ENCODE measurements at places on chromosomes 5 and 9.

DNA sequence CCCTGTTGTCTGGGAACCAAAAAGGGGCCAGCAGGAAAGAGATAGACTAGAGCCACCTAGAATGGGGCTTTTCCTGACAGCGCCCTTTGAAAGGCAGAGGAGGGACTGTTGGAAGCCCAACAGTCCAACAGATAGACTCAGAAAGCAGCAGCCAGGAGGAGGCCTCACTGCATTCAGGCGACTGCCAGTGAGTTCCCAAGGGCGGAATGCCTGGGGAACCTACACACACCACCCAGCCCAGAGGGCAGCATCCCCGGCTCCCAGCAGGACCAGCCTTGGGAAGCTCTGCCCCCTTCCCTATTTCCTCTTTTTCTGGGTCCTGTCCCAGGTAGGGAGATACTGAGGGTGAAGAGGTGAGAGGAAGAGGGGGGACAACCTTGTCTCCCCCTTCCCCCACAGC is 192.4 kb upstream of the KLF4 start:
- DNase-seq: no peak

- DNase-seq: no peak
These were observed 1148.4 kb downstream of the EFNA5 start for GRCh38 chr5:106522296-106522695.

GRCh38 chr5:154284433-154284832 is 93.9 kb downstream of the GALNT10 start:
- DNase-seq: no peak

- no peak for DNase-seq
These were observed 133.7 kb upstream of the FBXL17 start for GRCh38 chr5:108515517-108516105.

GRCh38 chr9:91949946-91950664 is at the start of gene ROR2:
TSS of gene ROR2 (minus strand) at chr9:91950228.
- peak; percentile 88 for DNase-seq

GRCh38 chr5:138033386-138033808 is 518 bp upstream of the FAM13B start:
- DNase-seq: no peak

- no peak for DNase-seq
These were observed 34.9 kb downstream of the TRIO start for GRCh38 chr5:14178091-14178490.

- DNase-seq: no peak
These were observed 103.6 kb upstream of the IER5L start for GRCh38 chr9:129281506-129282145.

DNA sequence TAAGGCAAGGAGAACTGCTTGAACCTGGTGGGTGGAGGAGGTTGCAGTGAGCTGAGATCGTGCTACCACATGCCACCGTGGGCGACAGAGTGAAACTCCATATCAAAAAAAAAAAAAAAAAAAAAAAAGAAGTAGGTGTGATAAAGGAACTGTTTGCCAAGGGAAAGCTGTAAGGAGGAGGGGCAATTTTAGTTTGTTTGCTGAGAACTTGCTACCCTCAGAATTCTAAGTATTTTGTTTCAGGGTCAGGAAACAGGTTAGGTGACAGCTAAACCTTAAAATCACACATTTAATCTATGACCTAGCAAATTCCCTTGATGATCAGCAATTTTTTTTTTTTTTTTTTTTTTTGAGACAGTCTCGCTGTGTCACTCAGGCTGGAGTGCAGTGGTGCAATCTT is 7.2 kb upstream of the ARRDC3 start:
- no peak for DNase-seq

DNA sequence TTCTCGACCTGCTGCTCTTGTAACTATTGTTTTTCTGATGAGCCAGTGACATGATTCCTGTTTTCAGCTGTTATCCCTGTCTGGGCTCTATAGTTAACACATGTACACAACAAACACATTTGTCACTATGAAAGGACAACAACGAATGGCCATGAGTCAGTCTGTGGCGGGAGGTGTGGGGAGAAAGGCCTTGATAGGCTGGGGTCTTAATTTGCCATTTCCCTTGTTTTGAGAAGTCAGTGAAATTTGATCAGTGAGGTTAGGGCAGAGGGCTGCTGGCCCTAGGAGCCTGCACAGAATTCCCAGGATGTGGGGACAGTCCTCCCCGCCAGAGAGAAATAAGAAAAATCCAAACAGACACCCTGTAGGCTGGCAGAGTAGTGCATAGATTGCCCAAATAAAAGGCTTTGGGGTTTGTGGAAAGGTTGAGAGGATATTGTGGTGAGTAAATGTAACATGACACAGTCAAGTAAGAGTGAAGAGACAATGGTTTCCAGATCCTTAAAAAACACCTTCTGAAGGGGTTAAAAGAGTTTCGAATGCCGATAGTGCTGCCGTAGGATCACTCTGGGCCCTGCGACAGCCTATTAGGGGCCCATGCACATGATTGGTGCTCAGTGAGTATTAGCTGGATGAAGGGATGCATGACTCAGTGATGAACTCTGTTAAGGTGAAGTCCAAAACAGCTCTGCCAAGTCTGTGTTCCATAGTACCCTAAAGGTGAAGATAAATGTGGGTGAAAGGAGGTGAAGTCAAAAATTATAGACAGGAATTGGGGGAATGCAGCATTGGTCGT is 110.9 kb upstream of the PRRC1 start:
- no peak for DNase-seq

GRCh38 chr5:142801495-142801871 is 31.3 kb downstream of the ARHGAP26 start:
- DNase-seq: no peak

DNA sequence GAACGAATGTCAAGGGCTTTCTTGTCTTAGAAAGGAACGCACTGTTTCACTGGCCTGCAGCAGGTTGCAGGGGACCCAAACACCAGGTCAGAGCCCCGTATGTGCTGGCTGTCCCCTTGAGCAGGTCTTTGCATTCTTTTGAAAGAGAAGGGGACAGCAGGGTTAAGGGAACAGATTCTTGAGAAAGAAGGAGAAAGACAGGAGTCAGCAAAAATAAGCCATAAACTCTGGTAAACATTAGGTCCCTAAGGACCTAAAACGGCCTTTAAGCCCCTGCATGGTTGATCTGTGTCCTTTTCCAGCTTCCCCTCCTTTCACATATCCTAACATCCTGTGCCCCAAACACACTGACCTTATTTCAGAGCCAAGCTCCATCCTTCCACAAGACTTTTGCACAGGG is 190.8 kb upstream of the ADRA1B start:
- DNase-seq: no peak

DNA sequence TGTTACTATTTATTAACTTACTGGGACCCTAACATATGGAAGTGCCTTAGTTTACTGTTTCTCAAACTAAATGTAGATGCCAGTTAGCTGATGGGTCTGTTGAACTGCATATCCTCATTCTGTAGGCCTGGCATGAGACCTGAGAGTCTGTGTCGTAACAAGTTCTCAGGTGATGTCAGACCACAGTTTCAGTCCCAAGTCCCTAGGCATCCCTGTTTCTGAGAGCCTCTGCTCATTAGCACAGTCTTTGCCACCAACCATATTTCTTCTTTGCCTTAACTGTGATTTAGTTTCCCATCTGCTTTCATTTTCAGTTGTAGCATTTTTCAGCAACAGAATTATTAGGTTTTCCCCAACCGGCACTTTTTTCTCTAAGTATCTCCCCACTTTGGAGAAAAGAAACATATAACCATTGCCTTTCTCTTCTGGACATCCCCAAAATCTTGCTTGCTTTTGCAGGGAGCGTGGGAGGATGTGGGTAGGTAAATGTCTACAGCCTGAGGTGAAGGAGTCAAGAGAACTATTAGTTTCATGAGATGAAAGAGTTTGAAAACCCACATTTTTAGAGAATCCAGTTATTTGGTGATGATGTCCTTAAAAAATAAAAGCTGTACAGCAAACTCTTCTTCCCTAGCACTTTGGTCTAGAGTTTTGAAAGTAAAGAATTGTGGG is 74.6 kb downstream of the NUDT12 start:
- DNase-seq: no peak

DNA sequence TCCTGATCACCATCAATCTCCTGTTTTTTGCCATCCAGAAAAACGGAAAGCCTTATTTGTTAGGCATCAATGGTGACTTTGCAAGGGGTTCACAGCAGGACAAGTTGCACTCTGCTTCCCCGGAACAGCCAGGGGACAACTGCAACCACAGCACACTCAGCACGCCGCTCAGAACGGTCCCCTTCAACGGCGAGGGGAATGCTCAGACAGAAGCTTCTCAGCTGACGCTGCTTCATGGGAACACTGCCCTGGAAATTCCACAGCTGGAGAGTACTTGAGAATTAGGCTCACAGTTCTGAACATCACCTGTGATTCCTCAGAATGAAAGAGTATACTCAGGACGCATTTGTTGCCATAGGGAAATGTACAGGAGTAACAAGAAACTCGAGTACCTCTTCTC is 40.1 kb upstream of the PLPP6 start:
- DNase-seq: no peak

- peak; percentile 75 for DNase-seq
These were observed 142.9 kb downstream of the LPAR1 start for GRCh38 chr9:110895147-110895905.

- no peak for DNase-seq
These were observed 23.4 kb downstream of the SH3TC2 start for GRCh38 chr5:149039506-149039905.

DNA sequence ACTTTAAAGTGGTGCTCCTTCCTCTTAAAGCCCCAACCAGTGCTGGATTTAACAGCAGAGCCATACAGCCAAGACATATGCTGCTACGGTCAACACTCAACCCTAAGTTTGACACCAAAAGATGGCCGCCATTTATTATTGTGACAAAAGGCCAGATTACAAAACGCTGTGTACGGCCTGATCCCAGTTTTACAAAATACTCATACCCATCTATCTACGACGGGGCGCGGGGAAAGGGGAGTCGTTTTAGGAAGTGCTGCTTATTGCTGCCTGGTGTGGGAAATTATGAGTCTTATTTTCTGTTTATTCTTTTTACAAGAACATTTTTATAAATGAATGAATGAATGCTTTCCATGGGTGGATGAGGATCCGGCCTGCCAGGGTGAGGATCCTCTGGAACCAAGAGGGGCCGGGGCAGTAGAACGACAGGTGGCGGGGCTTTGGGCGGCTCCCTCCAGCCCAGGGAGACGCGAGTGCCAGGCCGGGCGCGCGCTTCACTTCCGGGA is 457 bp upstream of the IDNK start:
- DNase-seq: no peak

GRCh38 chr9:15843316-15843715 is 290.5 kb downstream of the CCDC171 start:
- DNase-seq: no peak

DNA sequence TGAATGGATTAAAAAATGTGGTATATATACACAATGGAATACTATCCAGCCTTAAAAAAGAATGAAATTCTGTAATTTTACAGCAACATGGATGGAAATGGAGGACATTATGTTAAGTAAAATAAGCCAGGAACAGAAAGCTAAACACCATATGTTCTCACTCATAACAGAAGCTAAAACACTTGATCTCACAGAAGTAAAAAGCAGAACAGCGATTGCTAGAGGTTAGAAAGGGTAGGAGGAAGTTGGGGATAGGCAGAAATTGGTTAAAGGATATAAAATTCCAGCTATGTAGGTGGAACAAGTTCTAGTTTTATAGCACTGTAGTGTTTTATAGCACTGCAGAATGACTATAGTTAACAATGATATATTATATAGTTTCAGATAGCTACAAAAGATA is 15.8 kb downstream of the MARCHF3 start:
- DNase-seq: no peak

DNA sequence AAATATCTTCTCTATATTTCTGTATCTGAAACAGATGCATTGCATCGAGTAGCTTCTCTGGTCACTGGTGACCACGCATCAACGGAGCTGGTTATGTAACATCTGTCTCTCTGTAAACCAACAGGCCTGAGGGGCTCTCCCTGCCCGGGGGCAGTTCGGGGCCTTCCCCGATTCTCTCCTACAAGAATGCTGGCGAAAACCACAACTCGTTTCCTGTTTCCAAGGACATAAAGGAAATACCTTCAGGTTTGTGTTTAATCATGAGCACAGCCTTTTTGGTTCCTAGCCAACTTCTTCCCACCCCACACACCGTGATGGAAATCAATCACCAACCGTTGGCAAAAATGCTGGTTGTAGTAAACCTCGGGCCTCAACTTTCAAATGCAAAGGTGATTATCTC is 25.1 kb downstream of the GDNF start:
- no peak for DNase-seq

DNA sequence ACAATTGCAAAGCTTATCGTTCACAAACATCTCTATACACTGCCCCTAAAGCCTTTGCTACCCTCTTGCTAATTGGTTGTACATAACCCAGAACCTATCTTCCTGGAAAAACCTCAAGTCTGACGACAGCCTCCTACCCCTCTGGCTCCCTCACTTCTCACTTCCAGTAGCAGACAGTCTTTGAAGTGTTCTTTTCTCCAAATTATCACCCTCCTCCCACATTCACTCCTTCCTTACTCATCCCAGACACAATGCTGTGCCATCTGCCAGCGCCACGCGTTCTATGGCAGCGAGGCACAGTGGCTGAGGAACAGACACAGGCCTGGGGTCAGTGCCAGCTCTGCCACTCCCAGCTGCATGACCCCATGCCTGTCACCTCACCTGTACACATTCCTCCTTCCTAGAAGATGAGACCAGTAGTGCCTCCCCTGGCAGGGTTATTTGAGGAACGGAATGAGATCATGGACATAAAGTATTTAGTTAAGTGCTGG is 27.7 kb downstream of the CLTA start:
- DNase-seq: no peak

DNA sequence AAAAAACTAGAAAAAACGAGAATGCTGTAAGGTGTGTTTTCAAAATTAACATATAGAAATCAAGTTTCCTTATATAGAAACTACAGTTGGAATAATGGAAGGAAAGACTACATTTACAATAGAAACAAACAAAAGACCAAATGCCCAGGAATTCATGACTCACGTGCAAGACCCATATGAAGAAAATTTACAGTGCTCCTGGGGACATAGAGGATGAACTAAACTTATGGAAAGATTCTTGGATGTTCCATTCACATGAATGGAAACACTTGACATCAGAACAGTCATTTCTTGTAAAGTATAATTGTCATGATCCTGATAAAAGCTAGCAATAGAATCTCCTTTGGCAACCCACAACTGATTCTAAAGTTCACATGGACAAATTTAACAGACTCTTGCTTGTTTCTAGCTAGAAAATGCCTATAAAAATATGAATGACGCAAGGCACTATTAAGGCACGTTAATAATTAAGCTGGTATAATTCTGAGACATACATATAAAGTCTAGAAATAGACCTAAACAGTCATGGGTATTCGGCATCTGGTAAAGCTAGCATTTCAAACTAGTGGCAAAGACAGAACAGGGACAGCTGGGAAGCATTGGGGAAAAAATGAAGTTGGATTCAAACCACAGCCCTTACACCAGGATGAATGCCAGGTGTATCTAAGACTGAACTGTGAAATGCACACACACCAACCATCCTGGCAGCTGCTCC is 5.1 kb upstream of the ZFP62 start:
- DNase-seq: peak; percentile 34

- no peak for DNase-seq
These were observed 496.5 kb upstream of the TNC start for GRCh38 chr9:115614326-115614999.
